ENCODE measurements at places on chromosomes 5 and 9.

DNA sequence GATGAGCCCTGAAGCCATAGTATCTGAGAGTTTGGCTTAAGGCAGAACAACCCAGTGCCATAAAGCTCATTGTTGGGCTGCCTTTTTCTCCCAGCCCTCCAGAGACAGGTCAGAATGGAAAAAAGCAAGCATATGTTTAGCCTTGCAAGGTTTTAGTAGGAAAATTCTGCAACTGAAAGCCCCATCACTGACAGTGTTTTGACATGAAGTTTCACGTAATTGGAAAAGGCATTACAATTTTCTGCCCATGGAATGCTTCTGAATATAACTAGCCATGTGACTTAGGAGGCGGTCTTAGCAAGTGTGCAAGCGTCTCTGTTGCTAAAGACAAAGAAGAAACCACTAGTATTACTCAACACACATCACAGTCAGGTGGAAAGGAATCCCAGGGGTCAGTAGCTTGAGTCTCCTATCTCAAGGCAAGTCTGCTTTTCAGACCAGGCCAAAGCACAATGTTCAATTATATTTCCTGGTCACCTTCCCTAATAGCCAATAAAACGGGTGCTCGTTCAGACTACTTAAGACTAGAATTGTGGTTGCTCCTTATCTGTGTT, 117.6 kb downstream of the CARTPT start:
- DNase-seq = no peak

DNA sequence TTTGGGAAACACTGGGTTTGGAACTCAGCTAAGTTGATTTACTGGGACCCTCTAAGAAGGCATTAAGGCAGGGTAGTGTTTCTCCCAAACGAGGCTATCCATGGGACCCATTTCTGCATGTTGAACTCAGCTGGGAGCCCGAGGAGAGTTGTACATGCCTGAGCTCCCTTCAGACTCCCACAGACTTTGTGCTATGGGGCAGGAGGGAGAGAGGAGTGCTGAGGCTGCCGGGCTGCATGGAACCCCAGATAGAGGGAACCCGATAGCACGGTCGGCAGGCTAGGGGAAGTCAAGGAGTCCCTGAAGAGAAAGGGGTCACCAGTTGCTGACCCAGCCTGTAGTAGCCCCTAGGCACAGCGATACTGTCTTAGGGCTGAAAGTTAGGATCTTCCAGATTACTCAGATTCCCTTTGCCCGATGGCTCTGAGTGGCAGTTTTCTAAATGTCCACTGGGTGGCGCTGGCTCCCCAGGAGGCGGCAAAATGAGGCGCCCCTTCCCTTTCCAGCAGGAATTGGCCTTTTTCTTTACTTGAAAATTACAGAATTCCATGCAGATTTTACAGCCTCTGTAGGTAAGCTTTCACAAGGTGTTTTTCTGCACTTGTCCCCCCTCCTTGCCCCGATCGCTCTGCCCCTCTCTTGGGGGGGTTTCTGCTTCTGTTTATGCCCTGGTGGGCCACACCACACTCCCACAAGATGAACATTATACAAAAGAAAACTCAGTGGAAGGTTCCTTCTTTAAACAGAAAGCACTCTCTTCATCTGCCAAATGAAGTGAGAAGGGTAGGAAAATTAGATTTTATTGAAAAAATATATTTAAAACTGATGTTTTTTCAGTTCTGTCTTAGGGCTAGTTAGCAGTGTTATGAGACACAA, 17.8 kb downstream of the NANS start:
- peak; percentile 82 for DNase-seq

DNA sequence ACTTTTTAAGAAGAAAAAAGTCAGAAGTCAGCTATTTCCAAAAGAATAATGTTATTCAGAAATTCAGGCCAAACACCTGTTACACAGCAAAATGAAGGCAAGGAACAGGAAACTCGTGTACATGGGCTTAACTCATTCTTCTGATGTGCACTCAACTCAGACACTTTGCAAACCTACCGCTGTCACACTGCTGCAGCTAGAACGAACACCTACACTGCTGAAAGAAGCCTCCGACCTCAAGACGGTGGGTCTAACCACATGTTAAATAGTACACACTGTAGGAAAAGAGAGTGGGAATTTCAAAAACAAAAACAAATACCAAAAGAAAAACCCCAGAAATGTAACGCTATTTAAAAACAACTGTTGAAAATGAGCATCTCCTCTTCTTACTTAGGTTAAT, 384.5 kb downstream of the IRX1 start:
- DNase-seq = no peak

DNA sequence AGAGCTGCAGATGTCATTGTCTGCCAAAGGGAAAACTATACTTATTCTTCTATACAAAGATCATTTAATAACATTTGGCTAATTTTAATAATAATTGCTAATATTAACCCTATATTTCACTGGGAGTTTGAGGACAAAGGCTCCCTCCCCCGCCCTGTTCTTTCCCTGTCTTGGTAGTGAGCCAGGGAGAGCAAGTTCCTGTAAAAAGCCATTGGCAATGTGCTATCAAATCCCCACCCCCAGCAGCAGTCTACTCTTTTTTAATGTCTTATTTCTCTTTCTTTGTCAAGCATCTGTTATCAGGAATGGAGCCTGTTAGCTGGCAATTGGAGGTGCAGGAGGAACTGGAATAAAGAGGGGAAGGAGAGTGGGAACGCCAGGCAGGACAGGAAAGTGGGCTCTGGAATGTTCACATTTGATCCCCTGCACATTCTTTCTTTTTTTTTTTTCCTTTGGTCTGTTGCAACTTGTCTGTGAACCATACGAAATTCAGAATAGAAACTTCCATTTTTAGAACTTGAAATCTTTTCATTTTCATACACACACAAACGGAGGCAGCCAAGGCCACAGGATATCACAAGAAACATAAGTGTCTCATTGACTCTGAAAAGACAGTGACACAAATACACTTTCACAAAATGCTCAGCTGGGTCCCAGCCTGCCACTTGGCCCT, 664.8 kb upstream of the ZNF608 start:
- DNase-seq = peak; percentile 18

DNA sequence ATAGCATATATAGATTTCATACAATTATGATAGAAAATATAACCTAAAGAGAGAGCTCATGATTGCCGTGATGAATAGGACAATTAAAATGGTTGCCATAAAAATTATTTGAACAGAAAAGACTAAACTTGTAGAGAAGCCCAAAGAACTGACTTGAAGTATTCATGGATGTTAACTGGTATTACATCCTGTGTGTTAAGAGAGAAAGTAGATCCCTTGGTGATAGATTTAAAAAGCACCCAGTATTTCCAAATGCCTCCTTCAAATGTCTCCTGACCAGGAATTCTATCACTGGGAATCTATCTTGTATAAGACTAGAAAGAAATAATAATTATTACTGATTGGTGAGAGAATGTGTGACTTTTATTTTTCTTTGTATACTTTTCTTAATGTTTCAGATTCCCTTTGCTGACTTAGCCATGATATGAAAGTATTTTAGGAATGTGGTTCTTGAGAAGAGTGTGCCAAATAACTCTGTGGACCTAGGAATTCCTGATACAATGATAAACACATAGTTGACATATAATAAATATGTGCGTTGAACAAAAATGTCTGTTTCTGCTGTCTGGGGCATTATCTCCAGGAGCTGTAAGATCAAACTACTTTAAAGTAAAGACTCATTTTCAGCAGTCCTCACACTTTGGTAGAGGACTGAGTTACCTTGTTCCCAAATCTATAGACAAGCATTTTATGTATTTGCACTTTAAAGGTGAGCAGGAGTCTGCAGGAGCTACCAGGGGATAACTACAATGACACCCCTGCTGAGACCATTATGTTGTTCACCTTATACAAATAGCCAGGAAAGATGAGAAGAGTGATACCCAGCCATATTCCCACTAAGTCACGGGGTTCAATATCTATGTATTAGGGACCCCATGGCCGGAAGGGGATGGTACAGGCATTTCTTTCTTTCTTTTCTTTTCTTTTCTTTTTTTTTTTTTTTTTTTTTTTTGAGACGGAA, 211.1 kb upstream of the TLE4 start:
- DNase-seq = peak; percentile 12

GRCh38 chr9:33431420-33431819, 16.0 kb downstream of the AQP3 start:
- DNase-seq = no peak

- DNase-seq = peak; percentile 81
These were observed 118.1 kb downstream of the DPYSL3 start for GRCh38 chr5:147391781-147392180.

- peak; percentile 2 for DNase-seq
These were observed 233.7 kb upstream of the MSX2 start for GRCh38 chr5:174490728-174491127.

- peak; percentile 50 for DNase-seq
These were observed 48.8 kb upstream of the SLC25A51 start for GRCh38 chr9:37952731-37953130.

DNA sequence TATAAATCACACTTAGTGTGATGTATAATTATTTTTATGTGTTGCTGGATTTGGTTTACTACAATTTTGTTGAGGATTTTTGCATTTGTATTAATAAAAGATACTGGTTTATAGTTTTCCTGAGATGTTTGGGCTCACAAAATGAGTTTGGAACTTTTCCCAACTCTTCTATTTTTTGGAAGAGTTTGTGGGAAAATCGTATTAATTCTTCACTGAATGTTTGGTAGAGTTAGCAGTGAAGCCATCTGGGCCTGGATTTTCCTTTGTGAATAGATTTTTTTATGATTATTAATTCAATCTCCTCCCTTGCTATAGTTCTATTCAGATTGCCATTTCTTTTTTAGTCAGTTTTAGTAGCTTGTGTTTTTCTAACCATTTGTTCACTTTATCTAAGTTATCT, 201.7 kb upstream of the NFIL3 start:
- no peak for DNase-seq

DNA sequence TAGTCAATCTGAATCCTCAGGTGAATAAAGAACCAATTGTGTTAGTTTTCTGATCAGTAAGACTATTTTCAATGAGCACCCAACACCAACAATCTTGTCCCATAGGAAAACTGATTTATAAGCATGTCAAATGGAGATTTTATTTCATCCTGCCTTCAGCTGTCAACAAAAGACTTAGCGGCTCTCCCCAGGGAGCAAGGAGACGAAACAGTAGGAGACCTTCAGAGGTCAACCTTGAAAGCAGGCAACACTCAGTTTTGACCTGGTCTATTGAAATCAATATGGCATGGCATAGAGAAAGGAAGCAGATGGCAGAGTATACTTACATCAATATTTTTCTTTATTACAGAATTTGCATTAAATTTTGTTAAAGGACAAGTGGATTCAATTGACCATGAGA, 34.1 kb downstream of the ZNF622 start:
- DNase-seq = no peak

GRCh38 chr9:35163413-35163812, 1.6 kb downstream of the UNC13B start:
- DNase-seq = no peak

DNA sequence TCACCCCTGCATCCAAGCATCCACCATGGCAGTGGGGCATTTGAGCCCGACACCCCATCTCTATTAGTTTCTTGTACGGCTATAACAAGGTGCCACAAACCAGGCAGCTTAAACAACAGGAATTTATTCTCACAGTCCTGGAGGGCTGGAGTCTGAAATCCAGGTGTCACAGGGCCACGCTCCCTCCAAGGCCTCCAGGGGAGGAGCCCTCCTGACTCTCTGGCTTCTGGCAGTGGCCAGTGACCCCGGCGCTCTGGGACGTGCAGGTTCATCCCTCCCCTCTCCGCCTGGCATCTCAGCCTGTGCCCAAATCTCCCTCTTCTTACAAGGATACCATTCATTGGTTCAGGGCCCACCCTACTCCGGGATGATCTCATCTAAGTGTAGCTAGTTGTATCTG, 394.5 kb upstream of the IRX1 start:
- no peak for DNase-seq

- no peak for DNase-seq
These were observed 47.0 kb upstream of the EXOC3 start for GRCh38 chr5:395921-396530.

DNA sequence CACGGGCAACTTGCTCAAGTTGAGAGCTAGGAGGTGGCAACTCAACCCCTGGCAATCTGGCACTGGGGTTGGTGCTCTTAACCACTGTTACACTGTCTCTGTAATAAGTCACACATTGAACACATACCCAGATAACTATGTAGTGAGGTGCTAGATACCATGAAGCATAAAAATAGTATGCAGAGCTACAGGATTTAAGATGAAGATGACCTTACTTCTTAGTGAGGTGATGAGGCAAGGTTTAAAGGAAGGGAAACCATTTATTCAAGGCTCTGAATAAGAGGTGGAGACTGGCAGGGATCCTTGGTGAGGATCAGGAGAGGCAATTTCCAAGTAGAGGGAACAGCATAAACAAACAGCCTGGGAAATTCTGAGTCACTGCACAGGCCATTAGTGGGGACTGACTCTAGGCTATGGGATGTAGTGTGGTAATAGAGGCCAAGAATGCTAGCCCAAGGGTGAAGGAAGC, 67.6 kb upstream of the NR3C1 start:
- DNase-seq = peak; percentile 71

GRCh38 chr9:83154087-83154736, 91.3 kb upstream of the RASEF start:
- DNase-seq = peak; percentile 22

- peak; percentile 90 for DNase-seq
These were observed 195.3 kb upstream of the KLF9 start for GRCh38 chr9:70609542-70610286.

- no peak for DNase-seq
These were observed 804 bp downstream of the MED10 start for GRCh38 chr5:6377582-6377904.

- DNase-seq = no peak
These were observed 275.4 kb upstream of the IRX4 start for GRCh38 chr5:2158109-2158508.

DNA sequence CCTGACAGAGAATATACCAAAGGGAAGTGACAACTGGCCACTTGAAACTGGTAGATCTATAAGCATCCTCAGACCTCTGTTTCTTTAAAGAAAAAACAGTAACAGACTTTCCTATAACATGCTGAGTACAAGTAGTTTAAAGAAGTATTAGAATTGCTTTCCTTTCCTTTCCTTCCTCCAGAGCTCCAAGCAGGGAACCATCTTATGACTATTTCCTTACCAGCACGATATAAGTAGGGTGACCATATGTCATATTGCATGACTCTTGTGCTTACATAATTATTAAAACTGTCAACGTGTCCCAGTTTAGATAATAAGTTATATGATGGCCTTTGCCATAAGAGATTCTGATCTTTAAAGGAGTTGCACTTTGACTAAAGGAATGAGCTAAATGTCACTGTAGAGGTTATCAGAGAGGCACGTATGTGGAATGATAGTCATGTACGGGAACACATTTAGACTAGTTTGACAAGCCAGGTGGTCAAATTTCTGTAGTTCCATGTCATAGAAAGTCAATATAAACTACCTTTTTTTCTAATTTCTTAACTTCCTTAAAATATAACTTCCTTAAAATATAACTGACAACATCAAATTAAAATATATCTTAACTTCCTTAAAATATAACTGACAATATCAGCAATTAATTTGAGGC, 212.7 kb upstream of the CD180 start:
- no peak for DNase-seq

GRCh38 chr5:116032991-116033390, 719 bp downstream of the ARL14EPL start:
- no peak for DNase-seq

- no peak for DNase-seq
These were observed 116.8 kb upstream of the TBC1D2 start for GRCh38 chr9:98372077-98372836.

- no peak for DNase-seq
These were observed 63.8 kb downstream of the TMOD1 start for GRCh38 chr9:97565262-97565661.

Data from AG20443 (cell line).